ENCODE measurements at places on chromosomes 4 and X. TPM values are rescaled to one million over a fixed set of nuclear protein-coding genes. Genes with fewer than 3 reads are reported as not detected.

Gene GPM6B
- total RNA-seq: not detected

Gene HSD17B13
- not detected for total RNA-seq

Gene PNCK
- not detected for total RNA-seq

DNA sequence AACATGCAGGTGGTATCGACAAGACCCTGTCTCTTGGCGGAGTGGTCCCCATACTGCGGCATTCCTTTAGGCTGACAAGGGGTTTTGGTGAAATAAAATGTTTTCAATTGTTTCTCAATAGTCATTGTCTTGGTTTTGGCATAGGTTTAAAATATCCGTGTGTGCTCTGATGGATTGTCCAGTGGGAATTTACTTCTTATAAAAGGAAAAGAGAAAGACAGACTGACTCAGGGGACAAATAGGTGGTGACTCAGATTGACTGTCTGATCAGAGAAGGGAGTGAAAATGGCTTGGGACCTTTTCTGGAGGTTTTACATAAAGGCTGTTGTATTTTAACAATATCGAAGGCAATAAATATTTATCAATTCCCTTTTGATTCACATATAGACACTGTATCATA lies 129.8 kb downstream of the SORBS2 start:
- no peak overlapping the region for H3K4me3 ChIP-seq
- no peaks in the 10 kb centered on the region for H3K27me3 ChIP-seq
- no peak for DNase-seq
- H3K36me3 ChIP-seq: no peaks in the 10 kb centered on the region

DNA sequence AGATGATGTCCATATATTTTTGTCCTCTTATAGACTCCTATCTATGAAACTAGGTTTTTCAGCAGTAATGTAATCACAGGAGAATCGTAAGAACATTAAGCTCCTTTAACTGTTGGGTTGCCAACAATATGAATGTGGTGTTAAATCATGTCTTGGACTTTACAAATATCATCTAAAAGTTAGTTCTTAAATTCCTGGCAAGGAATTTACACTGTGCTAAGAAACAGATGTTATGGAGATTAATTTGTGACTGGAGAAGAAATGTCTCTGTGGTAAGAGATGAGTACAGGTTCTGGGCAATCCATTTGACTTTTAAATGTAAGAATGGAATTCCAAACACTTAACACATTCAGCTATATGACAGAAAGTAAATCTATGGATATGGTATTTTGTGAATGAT lies 34.6 kb downstream of the CNKSR2 start:
- H3K4me3 ChIP-seq: no peak overlapping the region
- H3K27me3 ChIP-seq: no peaks in the 10 kb centered on the region
- H3K27ac ChIP-seq: no peak overlapping the region
- no peaks in the 10 kb centered on the region for H3K4me1 ChIP-seq

- H3K27ac ChIP-seq: no peak overlapping the region
- H3K36me3 ChIP-seq: no peaks in the 10 kb centered on the region
- DNase-seq: peak; percentile 58
- H3K4me1 ChIP-seq: no peaks in the 10 kb centered on the region
These were observed 340.9 kb upstream of the CTSO start for GRCh38 chr4:156294577-156294976.

- H3K27ac ChIP-seq: no peak overlapping the region
- H3K4me1 ChIP-seq: peaks cover 7% of the 10 kb centered on the region
- no peak overlapping the region for H3K4me3 ChIP-seq
- no peaks in the 10 kb centered on the region for H3K36me3 ChIP-seq
- DNase-seq: no peak
These were observed 123.2 kb upstream of the IGFBP7 start for GRCh38 chr4:57233386-57233785.

Gene RRH
- not detected for total RNA-seq

Gene CBLL2
- total RNA-seq: not detected

GRCh38 chr4:6307230-6307629 lies 37.6 kb downstream of the WFS1 start:
- no peaks in the 10 kb centered on the region for H3K4me1 ChIP-seq
- no peak for DNase-seq
- no peak overlapping the region for H3K27ac ChIP-seq

DNA sequence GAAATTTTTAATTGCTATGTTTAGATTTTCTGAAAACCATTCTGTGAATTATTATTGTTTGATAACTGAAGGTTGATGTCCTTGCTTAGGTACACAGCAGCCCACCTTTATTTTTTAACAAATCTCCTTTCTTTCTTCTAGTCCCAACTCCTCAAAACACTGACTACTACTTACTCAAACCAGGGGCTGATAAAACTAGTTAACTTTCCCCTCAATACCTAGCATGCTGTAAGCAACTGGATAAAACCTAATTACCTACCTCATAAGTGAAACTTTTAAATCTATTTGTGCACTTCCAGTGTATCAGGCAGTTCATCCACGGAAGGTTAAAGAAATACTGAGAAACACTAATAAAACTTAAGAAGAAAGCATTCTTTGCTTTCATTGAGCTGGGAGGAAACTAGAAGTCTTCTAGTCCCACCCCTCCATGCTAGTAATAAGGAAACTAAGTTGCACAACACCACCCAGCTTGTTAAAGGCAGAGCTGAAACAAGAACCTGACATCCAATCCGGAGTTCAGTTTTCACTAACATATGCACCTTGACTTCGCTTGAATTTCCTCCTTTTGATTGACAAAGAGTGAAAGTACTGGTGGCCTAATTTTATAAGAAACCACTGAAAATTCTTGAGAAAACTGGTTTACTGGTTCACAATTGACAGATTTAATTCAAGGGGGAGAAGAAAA lies 180.2 kb upstream of the TET2 start:
- no peak overlapping the region for H3K4me3 ChIP-seq
- no peaks in the 10 kb centered on the region for H3K27me3 ChIP-seq
- H3K4me1 ChIP-seq: peaks cover 10% of the 10 kb centered on the region
- H3K36me3 ChIP-seq: no peaks in the 10 kb centered on the region
- DNase-seq: no peak

GRCh38 chr4:186081202-186081807 lies 12.3 kb downstream of the TLR3 start:
- no peak overlapping the region for H3K4me3 ChIP-seq
- no peaks in the 10 kb centered on the region for H3K36me3 ChIP-seq

GRCh38 chrX:119062750-119063374 lies 9.9 kb upstream of the CT47C1 start:
- H3K36me3 ChIP-seq: no peaks in the 10 kb centered on the region
- no peak for DNase-seq
- no peak overlapping the region for H3K27ac ChIP-seq
- H3K27me3 ChIP-seq: 0 out of 2 replicates have a peak, but pooled peaks cover 2% of the 10 kb centered on the region
- peaks cover 50% of the 10 kb centered on the region for H3K4me1 ChIP-seq

DNA sequence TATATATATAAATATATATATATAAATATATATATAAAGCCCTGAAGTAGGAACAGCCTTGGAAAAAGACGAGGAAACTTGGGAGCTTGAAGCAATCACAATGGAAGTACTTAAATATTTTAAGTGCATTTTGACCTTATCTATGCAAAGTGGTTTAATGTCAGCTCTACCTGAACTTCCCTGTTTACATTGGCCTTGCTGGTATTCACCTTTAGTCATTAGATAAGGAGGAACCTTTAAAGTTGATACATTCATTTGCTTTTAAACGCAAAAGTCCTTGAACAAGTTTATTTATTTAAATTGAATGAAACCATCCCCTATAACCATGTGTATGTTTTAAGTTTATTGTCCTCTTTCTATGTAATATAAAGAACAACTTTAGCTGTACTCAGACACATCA lies 166.7 kb upstream of the ANKRD50 start:
- H3K4me3 ChIP-seq: no peak overlapping the region
- no peak for DNase-seq
- H3K27me3 ChIP-seq: no peaks in the 10 kb centered on the region
- H3K36me3 ChIP-seq: no peaks in the 10 kb centered on the region
- no peak overlapping the region for H3K27ac ChIP-seq

GRCh38 chr4:77710684-77711083 lies 105.1 kb downstream of the CXCL13 start:
- H3K36me3 ChIP-seq: no peaks in the 10 kb centered on the region
- no peak overlapping the region for H3K4me3 ChIP-seq
- no peaks in the 10 kb centered on the region for H3K27me3 ChIP-seq
- no peak overlapping the region for H3K27ac ChIP-seq

DNA sequence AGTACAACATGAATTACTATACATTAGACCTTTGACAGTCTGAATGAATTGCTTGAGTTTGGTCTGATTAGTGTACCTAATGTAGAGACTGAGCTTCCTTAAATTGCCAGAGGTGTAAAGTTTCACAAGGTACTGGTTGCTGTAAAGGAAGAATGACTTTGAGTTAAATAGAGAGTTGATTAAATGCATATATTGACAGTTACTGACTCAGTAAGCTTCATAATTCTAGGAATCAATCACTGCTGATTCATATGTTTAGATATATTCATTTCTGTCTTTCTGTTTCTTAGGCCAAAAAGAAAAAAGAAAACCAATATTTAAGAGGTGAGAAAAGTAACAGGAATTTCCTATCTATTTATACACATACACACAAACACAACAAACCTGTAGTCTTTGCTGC lies 16.2 kb upstream of the ART3 start:
- no peak overlapping the region for H3K4me3 ChIP-seq
- DNase-seq: no peak
- no peaks in the 10 kb centered on the region for H3K36me3 ChIP-seq

Gene GSX2
- 23.9 TPM for total RNA-seq

Gene TSPAN7
- not detected for total RNA-seq

Gene FRAS1
- not detected for total RNA-seq

Gene CLNK
- total RNA-seq: not detected

- no peak overlapping the region for H3K27ac ChIP-seq
- no peak for DNase-seq
- H3K4me3 ChIP-seq: no peak overlapping the region
- no peaks in the 10 kb centered on the region for H3K4me1 ChIP-seq
These were observed 15.2 kb downstream of the CTBP1 start for GRCh38 chr4:1233641-1234308.

Gene XAGE1A
- total RNA-seq: not detected

Gene MAGEB10
- not detected for total RNA-seq

DNA sequence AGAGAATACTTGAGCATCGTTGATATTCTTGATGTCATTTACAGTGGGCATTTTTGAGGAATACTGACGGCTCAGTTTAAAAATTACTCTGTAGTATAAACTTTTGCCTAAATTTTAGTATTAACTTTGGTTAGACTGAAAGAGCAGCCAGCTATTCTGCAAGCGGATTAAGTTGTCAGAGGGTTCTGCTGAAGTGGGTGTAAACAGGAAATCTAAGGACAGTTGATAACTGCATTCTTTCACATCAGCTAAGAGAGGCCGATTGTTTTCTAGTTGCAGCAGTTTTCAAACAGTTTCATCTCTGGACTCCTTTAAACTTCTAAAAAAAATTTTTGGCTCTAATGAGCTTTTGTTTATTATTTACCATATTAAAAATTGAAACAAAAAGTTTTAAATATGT lies 149.6 kb downstream of the RAPGEF2 start:
- H3K4me1 ChIP-seq: no peaks in the 10 kb centered on the region
- no peak for DNase-seq
- H3K27ac ChIP-seq: no peak overlapping the region
- no peaks in the 10 kb centered on the region for H3K36me3 ChIP-seq

DNA sequence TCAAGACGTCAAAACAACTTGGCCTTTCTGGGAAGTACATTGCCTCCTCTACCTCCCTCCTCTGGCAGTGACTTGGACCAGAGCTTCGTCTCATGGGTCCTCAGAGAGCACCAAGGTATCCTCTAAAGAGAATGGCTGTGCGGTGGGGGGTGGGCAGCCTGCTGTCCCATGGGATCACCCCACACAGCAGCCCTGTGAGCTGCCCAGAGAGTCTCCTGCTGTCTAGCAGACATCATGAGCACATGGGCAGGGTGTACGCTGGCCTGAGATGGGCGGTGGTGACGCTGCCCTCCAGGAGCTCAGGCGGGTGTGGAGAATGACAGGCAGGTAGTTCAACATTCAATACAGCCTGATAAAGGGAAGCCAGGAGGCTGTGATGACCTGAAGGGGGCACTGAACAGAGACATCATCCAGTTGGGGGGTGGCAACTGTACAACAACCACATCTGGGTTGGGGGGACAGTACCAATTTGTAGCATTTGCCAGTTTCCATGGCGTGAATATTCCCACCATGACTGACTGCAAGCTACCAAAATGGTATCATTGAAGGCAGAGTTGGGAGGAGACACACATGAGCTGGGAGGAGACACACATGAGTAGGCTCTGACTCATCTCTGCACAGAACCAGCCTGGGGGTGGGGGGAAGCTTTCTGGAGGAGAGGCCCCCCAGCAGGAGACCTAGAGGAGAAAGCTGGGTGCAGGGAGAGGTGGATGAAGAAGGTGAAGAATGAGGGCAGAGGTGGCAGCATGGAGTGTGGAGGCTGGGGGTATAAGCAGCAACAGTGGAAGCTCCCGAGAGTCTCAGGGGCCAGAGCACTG lies 35.9 kb downstream of the C4orf50 start:
- H3K27me3 ChIP-seq: peaks cover 6% of the 10 kb centered on the region
- no peaks in the 10 kb centered on the region for H3K36me3 ChIP-seq
- H3K4me1 ChIP-seq: peaks cover 52% of the 10 kb centered on the region
- no peak overlapping the region for H3K27ac ChIP-seq
- DNase-seq: peak; percentile 62

Gene PDZD4
- total RNA-seq: not detected

Gene FRYL
- 103 TPM for total RNA-seq

Gene DRP2
- 0.04 TPM for total RNA-seq

Gene ZXDB
- total RNA-seq: 7.7 TPM

- H3K27me3 ChIP-seq: no peaks in the 10 kb centered on the region
These were observed 923.3 kb downstream of the FAT4 start for GRCh38 chr4:126238013-126238412.

DNA sequence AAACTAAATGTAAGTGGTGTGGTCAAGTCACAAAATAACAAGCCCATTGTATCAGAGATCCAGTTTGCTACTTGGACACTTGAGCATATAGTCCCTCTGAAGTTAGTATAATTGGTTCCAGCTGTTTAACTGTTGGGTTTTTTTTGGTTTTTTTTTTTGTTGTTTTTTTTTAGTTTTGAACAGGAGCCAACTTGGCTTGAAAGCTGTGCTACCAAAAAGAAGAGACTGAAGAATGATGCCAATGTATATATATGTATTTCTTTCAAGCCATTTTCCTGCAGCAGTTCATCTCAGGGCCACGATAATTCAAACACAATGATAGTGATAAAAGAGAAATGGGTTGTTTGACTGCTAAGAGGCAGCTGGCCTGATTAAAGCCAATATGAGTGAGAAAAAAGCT lies 138.3 kb downstream of the PCDH18 start:
- H3K4me1 ChIP-seq: no peaks in the 10 kb centered on the region
- no peak for DNase-seq
- H3K4me3 ChIP-seq: no peak overlapping the region
- no peaks in the 10 kb centered on the region for H3K36me3 ChIP-seq

GRCh38 chrX:28311466-28311865 lies 275.8 kb upstream of the IL1RAPL1 start:
- no peak for DNase-seq
- H3K4me1 ChIP-seq: no peaks in the 10 kb centered on the region
- H3K36me3 ChIP-seq: no peaks in the 10 kb centered on the region
- no peak overlapping the region for H3K4me3 ChIP-seq
- H3K27me3 ChIP-seq: no peaks in the 10 kb centered on the region

- H3K4me1 ChIP-seq: no peaks in the 10 kb centered on the region
- H3K36me3 ChIP-seq: no peaks in the 10 kb centered on the region
- no peak overlapping the region for H3K4me3 ChIP-seq
- H3K27me3 ChIP-seq: no peaks in the 10 kb centered on the region
- H3K27ac ChIP-seq: no peak overlapping the region
These were observed 352.6 kb upstream of the FAM241A start for GRCh38 chr4:111792632-111793031.

Measured in Karpas-422 (cell line).